ENCODE measurements at places on chromosomes 7 and 10.
A peak's percentile ranks its signal among the peaks of the same experiment; 100 is the strongest.

DNA sequence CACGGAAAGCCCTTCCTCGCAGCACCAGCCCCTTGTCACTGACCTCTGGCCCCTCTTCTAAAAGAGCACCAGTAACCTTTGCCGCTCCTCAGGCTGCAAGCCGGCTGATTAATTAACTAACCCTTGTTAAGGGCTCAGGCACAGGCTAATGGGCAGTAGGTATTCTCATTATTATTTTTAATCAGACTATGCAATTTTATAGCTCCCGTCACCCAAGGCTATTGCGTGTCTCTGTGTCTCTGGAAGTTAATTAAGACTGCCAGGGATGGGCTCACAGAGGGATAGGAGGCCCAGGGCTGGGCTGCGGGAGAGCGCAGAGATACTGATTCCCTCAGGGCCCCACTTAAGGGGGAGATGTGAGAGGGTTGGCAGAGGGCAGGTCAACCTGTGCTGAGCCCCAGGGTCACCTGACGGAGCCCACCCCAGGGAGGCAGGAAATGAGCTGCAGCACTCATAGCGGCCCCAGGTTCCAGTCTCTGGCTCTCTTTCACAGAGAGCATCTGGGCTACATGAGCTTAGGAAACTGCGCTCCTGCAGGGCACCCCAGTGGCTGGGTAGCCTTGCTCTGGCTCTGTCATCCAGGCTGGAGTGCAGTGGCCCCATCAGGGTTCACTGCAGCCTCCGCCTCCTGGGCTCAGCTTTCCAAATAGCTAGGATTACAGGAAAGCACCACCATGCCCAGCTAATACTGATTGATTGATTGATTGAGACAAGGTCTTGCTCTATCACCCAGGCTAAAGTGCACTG is 92.2 kb upstream of the LRRC4 start:
- DNase-seq = no peak

- no peak for DNase-seq
Observed at GRCh38 chr7:108456845-108457540, 757 bp upstream of the NRCAM start.

- DNase-seq = no peak
Observed at GRCh38 chr7:148144827-148145226, 445.7 kb upstream of the C7orf33 start.

DNA sequence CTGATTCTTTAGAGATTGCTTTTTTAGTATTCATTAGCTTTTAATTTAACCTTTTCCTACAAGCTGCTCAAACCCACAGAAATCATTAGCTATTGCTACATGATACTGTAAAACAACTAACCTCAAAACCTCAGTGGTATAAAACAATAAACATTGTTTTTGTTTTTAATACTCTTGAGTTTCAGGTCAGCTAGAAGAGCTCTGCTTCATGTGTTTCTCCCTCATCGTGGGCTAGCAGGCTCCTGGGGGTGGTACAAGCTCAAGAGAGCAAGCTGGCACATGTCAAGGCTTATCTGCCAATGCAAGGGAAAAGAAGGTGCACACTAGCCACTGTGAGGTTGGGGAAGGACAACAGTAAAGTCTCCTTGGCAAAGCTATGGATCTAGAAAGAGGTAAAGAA is 232.9 kb upstream of the PHF14 start:
- DNase-seq = no peak

- no peak for DNase-seq
Observed at GRCh38 chr10:76074659-76075058, 643.2 kb downstream of the LRMDA start.

DNA sequence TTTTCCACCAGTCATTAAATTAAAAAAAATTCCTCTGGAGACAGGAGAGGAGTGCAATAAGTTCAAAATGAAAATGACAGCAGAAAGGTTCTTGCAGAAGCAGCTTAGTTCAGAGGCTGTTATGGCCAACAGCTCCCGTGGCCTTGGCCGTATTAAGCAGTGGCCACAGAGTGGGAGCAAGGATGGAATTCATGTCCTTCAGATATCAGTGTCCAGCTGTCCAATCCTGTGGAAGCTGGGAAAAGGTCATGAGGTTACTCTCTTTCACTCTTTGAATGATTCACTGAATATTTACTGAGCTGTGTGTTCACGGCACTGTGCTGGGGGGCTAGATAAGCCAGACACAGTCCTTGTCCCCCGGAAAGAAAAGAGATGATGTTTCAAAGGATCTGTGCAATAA is 231.8 kb downstream of the BMPER start:
- DNase-seq = no peak

DNA sequence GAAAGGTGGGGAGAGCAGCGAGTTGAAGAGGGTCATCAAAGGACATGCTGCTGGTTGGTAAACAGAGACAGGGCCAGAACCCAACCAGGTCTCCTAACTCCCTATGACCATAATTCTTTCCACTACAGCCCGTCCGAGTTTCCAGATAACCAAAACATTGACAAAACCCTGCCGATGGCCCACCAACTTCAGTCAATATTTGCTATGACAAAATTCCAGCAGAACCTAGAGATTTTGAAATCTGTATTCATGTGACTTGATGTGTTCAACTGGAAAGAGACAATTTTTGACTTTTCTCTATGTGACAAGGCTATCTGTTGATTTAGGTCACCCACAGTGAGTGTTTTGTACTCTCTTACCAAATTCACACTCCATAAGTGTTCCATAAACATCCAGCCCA is 86.7 kb downstream of the NHLRC2 start:
- DNase-seq = no peak

DNA sequence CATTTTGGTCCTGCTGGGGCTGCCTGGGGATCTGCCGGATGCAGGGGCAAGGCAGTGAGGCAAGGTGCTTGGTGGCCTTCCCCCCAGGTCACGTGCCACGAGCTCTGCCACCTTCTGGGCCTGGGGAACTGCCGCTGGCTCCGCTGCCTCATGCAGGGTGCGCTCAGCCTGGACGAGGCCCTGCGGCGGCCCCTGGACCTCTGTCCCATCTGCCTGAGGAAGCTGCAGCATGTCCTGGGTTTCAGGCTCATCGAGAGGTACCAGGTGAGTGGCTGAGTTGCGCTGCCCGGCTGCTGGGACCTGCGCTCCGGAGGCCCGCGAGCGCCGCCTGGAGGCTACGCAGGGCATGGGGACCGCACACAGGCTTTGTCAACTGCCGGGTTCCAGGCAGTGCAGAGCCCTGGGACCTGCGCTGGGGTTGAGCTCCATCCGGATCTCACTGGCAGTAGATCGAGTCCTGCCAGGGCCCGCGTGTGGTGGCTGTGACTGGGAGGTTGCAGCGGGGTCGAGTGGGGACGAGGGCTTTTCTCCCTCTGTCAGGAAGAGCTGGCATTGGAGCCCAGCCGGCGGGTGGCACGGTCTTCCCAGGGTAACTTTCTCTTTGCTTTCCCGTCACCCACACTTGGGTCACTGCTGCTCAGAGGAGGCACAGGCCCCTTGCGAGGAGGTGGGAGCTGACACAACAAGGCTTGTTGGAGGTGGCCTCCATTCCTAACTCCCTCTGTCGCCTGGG is 21.7 kb downstream of the AMZ1 start:
- peak; percentile 29 for DNase-seq

DNA sequence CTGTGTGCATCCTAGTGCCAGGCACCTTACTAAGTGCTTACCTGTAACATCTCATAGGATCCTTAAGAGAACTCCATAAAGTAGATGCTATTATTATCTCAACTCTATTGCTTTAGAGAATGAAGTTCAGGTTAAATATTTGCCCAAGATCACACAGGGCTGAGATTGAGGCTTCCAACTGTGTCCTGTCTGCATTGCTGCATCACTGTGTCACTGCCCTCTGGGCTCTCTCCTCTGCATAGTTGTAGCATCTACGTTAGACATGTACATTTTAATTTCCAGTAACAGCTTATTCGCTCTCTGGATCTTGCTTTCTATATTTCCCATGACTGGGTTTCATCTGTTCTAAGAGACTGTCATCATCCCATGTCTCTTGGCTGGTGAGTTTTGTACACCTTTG is 63.6 kb upstream of the FZD8 start:
- no peak for DNase-seq
